ENCODE measurements at places on chromosomes 5 and 9.

DNA sequence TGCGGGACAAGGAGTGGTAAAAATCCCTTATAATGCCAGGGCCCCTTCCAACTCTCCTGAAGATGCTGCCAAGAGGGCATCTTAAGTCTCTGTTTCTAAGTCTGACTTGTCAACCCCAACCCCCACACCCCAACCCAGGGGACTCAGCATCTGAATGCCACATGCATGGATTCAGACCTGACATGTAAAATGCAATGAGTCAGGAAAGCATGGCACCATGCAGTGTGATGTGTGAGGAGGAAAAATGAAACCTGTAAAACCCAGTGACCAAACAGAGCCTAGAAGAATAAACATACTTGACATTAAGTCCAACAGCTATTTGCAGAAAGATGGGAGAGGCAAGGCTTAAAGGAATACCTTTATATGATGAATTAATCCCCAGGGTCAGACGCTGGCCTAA lies 112.4 kb downstream of the ASTN2 start:
- DNase-seq, result no peak

GRCh38 chr9:2603621-2604020 lies 18.0 kb upstream of the VLDLR start:
- no peak for DNase-seq

GRCh38 chr9:7348692-7349091 lies 450.9 kb downstream of the DMAC1 start:
- no peak for DNase-seq

DNA sequence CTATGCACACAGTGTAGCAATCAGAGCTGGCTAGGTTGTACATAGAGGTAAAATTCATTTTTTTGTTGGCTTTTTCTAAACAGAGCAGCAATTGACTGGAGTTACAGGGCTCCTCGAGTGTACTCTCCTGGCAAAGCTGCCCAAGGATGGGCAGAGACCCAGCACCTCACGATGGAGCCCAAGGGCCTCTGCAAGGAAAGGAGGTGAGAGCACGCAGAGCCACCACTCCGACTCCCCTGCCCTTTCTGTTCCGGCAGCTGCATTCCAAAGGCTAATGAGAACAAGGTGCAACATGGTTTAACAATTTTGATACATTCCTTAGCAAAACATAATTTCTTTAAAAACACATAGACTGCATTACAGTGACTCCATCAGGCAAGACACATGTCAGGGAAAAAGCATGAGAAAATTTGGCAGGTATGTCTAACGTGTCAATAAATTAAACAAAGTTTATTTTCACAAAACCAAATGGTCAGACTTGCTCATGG lies 47.5 kb downstream of the SAXO1 start:
- DNase-seq, result peak; percentile 72

DNA sequence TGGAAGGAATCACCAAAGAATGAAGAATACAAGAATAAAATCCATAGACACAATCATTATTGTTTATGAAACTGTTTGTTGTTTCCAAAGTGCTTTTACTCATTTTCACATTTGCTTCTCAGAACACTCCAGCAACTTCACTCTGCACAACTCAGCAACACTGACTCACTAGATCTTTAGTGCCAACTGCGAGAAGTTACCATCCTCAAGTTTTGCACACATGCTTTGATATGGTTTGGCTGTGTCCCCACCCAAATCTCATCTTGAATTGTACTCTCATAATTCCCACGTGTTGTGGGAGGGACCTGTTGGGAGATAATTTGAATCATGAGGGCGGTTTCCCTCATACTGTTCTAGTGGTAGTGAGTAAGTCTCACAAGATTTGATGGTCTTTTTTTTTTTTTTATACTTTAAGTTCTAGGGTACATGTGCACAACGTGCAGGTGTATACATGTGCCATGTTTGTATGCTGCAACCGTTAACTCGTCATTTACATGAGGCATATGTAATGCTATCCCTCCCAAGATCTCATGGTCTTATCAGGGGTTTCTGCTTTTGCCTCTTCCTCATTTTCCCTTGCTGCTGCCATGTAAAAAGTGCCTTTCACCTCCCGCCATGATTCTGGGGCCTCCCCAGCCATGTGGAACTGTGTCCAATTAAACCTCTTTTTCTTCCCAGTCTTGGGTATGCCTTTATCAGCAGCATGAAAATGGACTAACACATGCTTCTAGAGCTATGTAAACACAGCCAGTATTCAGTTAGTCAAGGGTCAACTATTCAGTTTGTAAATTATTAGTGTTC lies 36.9 kb downstream of the CLINT1 start:
- DNase-seq, result peak; percentile 4

DNA sequence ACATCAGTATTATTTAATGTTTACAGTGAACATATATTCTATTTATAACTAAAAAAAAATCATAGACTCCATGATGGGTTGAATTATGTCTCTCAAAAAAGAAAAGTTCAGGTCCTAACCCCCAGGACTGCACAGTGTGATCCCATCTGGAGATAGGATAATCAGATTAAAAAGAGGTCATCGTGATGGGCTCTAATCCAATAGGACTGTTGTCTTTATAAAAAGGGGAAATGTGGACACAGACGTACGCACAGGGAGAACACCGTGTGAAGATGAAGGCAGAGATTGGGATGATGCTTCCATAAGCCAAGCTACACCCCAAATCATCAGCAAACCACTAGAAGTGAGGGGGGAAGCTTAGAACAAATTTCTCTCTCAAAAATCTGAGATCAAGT lies 221.4 kb downstream of the SNX18 start:
- no peak for DNase-seq

GRCh38 chr9:136537896-136538598 lies 7.8 kb downstream of the NOTCH1 start:
- DNase-seq, result no peak

DNA sequence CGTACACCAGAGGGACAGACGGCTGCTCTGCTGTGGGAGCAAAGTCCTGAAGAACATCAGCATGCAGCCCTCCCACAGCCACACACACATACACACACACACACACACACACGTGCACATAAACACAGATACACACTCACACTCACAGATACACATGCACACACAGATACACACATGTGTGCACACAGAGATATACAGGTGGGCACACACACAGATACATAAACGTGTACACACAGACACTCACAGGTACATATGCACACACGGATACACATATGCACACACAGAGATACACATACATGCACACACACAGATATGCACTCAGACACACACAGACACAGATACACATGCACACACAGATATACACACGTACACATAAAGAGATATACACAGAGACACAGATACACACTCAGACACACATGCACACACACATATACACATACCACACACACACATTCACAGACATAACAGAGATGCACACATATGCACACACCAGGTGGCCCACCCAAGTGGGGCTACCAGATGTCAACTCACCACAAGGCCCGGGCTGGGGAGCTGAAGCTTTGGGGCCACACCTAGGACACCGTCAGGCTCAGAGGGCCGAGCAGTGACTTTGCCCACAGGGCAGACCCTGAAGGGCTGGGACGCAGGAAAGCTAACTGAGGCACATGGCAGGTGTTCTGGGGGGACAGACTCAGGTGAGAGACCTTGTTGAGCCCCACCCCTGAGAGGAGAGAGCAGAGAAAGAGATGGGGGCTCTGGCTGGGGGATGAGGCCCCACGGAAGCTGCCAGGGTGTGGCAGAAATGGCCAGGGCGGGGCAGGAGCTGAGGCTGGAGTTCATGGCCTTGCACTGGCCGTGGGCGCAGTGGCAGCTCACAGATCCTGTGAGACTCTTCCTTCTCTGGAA lies 148.6 kb upstream of the PPP1R26 start:
- no peak for DNase-seq

DNA sequence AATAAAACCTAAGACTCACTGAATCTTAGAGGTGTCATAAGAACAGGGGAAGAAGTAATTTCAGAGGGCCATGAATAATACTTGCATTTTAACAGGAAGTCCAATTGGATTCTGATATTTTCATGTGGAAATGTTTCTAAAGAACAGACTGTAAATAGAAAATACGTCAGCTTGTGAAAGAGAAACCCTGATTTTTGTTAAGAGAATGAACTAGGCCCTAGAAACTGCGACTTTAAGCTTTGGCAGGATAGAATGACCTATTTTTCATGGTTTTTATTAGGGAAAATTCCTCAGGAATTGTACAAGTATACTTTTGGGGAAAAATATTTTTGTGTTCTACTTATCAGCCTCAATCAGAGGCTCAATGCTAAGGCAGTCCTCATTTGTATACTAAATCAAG lies 215.5 kb upstream of the ACTBL2 start:
- DNase-seq, result no peak

DNA sequence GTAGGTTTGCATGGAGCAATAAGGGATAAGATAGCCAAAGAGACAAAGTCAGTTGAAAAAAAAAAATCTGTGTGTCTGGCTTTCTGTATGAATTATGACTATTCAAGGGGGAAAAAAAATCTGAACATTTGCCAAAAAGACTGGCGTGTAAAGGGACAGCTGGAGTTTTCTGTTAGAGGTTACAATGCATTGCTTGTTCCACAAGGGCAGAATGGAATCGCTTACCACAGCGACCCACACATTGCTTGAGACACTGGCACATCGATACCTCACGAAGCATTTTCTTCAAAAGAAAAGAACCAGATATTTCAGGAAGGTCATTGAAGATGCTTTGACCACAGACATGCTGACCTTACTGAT lies 327.8 kb downstream of the TMEM167A start:
- peak; percentile 25 for DNase-seq

- no peak for DNase-seq
These were observed 25.9 kb downstream of the UGCG start for GRCh38 chr9:111922324-111923013.

DNA sequence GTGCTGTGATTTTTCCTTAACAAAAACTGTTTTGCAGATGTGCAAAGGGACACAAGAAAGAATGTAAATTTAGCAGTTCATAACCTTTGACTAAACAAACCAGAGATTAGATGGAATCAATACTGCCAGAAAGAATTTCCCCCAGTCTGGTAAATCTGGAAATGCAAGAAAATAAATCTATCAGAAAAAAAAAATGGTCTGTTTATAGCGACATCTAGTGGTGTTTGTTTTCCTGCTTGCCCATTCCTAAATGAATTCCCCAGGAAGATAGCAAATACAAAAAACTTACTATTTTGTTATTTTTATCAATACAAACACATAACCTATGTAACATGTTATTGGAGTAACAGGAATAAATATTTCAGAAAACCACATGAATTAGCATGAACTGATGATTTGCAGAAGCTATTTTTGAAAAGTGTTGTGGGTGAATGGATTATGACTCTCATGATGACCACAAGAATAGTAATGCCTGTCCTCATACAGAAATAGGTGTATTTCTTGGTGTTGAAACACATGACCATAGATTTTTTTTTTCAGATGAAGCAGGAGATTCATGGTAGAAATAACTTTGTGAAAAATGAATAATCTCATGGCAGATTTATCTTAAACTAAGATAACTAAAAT lies 1703.8 kb downstream of the MAT2B start:
- peak; percentile 24 for DNase-seq

DNA sequence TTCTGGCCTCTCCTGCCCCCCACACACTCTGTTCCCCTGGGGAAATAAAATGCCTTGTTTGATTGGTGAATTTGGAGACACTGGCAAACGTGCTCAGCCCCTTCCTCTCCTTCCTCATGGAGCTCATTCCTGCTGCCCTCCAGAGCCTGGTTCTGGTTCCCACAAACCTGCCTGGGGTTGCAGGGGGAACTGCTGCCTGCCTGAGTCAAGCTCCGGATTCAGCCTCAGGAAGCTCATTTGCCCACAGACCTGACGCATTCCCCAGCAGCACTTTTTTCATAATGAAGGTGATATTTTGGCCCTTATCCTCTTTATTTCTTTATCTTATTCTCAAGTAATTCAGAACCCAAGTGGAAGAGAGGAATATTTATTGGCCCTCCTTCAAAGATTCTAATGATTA lies 140.5 kb downstream of the TTLL11 start:
- DNase-seq, result no peak

- DNase-seq, result no peak
These were observed 277.3 kb downstream of the GLIS3 start for GRCh38 chr9:4022435-4023067.

GRCh38 chr9:94794476-94795167 lies 68.1 kb downstream of the AOPEP start:
- no peak for DNase-seq

DNA sequence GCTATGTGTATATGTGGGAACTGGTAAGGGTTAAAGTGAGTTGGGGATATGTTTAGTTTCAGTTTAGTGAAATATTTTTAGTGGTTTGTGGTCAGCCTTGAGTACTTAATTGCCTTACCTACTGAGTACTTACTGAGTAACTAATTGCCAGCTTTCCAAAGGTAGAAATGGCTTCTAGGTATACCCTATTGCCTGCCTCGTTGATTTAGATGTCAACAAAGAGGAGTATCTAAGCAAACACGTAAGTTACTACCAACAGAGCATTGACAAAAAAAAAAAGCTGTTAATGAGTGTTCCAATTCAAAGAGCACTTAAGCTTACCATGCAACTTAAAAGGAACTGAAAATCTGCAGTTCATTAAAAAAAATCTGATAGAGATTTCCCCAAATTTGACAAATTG lies 8.8 kb downstream of the ATP10B start:
- no peak for DNase-seq

GRCh38 chr5:139635606-139636206 lies 12.4 kb upstream of the CXXC5 start:
- peak; percentile 93 for DNase-seq

DNA sequence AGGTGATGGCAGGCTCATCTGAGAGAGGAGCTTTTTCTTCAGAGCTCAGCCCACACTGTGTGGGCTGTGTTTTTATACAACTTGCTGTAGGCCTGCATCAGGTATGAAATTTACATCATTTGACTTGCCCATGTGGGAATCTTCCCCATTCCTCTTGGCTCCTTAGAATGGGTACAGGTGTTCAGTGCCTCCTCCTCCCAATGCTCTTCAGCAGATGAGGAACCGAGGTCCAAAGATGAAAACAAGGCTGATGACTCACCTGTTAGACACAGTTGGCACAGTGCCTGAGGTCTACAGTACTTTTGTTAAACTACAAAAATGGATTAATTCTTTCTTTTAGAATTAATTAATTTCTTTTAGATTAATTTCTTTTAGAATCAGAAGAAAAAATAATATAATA lies 20.8 kb downstream of the PAPPA start:
- DNase-seq, result no peak

- DNase-seq, result peak; percentile 10
These were observed 135.6 kb upstream of the PPP1R26 start for GRCh38 chr9:135343837-135344522.

DNA sequence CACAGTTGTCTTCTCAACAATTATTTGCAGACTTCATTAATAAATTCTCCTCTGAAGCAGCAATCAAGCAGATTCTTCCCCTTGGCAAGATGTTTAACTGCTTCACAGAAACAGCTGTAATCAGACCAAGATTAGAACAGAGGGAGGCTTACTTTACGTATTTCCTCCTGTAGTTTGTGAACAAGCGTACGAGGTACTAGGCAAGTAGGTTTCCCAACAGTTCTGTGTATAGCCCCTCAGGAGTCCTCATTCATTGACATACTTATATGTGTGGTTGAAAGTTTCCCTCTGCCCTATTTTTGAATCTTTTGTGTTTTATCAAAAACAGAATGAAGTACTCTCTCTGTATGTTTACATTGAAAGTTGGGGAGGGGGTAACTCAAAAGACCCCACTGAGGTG lies 128.0 kb downstream of the SPATA31D1 start:
- no peak for DNase-seq
